ENCODE measurements at places on chromosomes 1 and 21.

GRCh38 chr1:92820024-92820423 is 11.8 kb upstream of the RPL5 start:
- no peak for DNase-seq

DNA sequence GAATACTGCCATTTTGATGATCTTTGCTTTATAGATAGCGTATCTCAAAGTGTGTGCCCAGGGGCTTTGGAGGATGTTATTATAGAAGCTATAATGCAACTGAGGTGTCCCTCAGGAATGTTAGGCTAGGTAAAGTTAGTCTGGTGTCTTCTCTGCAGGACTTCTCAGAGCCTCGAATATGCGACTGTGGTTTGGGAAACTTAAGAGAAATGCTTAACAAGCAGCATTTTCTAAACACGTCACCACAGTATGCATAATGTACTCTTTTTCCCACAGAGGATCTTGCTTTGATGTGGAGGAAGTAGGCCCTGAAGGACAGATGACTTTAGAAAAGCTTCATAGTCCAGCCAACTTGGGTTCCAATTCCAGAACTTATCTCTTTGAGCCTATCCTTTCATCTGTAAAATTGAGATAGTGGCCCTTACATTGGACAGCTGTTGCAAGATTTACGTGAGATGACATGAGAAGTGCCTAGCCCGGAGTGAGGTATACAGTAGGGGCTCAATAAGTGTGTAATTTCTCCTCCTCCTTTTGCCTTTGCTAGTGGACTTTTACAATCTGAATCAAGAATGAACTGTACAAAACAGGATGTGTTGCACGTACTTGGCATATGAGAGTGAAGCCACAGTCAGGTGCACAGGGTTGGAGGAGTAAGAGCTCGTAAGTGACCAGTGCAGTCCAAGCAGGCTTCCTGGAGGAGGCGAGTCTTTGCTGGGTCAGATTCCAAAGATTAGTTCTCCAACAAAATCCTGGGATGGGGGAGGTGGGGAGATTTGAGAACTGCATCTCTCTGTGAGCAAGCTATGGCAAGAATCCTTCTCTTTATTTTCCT is 29.7 kb upstream of the TRABD2B start:
- DNase-seq: no peak

DNA sequence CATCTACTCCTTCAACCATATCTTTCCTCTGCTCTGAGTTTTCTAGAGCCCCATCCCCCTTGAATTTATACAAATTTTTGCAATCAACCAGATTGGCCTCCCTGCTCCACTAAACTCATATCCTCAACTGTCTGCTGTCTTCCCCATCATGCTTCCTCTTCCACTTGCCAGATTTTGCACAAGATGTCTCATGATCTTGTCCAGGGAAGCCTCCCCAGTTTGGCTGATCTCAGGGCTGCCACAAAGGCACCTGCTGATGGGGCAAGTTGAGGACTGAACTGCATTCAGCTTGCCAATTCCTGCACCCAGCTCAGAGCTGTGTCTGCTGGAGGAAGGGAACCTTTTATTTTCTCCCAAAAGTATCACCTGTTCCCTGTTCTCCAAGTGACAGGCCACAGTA is 3.9 kb upstream of the KCNJ9 start:
- no peak for DNase-seq

- DNase-seq: no peak
Observed at GRCh38 chr1:89429062-89429461, 65.2 kb downstream of the GBP6 start.

- DNase-seq: no peak
Observed at GRCh38 chr1:67723620-67724019, 38.6 kb downstream of the GADD45A start.

DNA sequence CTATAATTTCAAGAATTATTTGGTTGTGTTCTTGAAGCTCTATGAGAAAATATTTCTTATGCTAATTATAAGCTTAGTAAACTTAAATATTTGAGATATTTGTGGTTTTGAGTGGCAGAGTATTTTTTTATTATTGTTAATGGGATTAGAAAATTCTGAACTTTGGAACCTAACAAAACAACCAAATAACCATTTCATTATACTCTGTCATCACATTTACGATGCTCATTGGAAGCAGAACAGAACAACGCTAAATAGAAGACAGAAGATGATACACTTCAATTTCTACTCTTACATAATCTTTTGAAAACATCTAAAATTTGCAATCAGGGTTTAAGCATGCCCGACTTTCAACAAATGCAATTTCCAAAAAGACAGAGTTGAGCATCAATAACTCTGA is 270.2 kb downstream of the PTPRC start:
- DNase-seq: no peak

DNA sequence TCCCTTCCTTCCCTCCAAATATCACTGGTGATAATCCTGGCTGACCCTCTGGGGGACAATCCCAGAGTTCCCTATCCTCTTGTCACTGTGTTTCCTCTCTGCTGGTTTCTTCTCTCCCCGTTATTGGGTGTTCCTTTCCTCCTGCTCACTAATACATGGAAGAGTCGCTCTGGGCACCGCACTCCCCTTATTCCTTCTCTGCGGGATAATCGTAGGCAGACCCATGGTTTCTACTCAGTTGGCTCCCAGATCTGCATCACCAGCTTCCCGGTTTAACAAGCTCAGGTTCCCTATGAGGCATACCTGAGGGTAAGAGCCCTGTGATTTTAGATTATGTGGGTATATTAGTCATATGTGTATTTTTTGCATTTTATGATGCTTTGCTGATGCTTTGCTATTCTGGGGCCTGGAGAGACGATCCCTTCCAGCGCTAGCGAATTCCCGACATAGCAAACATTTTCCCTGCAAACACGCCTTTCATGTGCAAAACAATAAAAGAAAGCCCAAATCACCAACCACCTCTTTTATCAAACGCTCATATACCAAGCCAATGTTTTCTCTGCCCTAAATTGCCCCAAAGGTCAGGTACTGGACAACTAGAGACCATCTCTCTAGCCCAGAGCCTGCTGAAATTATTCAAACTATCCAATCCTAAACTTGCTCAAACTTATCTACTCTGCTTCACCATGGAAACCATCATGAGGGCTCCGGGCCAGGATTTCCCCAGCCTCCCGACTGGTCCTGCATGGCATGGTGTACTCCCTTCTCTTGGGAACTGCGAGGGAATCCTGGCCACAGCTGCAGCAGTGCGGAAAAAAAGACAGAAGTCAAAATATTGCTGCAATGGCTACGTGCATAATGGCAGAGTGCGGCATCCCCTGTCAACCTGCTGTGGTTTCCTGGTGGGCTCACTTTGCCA is 84.2 kb downstream of the PCP4 start:
- no peak for DNase-seq

DNA sequence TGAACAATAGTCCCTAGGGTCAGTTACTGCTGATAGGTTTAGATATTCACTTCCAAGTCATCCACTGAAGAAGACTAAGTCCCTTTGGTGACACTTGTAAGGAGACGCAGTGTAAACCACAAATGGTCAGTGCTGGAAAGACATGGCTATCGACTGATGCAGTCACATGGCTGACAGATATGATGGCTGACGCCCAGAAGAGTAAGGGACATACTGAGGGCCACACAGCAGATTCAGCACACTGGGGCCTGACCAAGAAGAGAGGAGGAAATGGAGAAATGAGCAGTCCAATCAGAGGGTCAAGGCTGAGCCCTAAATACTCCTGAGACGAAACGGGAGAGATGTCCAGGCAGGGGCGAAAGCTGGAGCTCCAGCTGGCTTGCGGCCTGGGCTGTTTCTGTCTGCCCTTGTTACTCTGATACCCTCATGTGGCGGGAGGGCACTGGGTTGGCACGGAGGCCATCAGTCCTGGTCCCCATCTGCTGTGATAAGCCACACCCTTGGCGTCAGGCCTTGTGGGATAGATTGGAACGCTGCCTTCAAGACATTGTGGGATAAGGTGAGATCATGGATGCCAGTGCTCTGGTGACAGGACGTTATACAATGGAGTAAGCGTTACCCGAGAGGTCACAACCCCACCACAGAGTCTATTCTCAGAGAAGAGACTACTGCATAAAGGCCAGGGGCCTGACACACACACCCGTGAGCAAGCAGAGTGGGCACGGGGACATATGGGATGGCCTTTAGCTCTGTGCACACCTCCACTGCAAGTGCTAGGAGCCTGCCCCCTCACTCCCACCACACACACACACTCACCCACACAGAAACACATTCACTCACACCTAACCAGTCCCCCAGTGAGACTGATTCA is 158.4 kb downstream of the TRABD2B start:
- DNase-seq: no peak

DNA sequence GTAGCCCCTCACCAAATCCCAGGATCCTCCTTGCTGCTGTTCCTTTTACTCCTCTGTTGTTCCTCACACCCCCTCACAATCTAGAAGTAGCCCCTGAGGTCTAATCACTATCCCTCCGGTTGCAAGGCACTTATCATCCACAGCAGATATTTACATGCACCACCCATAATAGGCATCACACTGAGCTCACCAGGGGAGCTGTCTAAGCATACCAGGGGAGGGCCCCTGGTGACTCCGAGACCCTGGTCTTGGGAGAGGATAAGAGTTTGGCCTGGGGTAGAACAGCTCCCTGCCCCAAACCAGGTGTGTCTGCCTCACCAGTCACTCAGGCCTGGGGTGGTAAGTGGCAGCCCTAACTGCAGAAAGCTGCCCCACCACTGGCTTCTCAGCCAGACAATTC is 37.3 kb upstream of the ZC3H12A start:
- DNase-seq: no peak

DNA sequence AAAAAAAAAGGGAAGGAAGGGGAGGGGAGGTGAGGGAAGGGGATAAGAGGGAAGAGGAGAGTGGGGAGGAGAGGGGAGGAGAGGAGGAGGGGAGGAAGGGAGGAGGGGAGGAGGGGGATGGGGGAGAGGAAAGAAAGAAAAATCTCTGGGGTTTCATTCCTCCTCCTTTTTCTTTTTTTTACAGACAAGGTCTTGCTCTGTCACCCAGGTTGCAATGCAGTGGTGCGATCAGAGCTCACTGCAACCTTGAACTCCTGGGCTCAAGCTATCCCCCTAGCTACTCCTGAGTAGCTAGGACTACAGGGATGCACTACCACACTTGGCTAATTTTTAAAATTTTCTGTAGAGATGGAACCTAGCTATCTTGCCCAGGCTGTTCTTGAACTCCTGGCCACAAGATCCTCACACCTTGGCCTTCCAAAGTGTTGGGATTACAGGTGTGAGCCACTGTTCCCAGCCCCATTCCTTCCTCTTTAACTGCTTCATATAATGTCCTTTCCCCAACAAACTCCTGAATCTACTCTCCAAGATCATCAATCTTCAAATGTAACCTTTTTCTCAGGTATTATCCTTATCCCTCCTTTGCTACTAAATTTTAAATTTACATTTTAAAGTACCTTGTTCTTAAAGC is 23.2 kb downstream of the GON4L start:
- DNase-seq: no peak

DNA sequence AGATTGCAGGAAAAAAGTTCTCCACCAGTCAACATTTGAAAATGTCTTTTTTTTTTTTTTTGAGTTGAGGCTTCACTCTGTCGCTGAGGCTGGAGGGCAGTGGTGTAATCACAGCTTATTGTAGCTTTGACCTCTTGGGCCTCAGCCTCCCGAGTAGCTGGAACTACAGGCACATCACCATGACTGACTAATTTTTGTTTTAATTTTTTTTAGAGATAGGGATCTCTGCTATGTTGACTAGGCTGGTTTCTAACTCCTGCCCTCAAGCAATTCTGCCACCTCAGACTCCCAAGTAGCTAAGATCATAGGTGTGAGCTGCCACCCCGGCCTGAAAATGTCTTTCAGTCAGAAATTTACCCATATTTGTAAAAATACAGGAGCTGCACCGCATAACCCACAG is 30.6 kb upstream of the USP24 start:
- no peak for DNase-seq

DNA sequence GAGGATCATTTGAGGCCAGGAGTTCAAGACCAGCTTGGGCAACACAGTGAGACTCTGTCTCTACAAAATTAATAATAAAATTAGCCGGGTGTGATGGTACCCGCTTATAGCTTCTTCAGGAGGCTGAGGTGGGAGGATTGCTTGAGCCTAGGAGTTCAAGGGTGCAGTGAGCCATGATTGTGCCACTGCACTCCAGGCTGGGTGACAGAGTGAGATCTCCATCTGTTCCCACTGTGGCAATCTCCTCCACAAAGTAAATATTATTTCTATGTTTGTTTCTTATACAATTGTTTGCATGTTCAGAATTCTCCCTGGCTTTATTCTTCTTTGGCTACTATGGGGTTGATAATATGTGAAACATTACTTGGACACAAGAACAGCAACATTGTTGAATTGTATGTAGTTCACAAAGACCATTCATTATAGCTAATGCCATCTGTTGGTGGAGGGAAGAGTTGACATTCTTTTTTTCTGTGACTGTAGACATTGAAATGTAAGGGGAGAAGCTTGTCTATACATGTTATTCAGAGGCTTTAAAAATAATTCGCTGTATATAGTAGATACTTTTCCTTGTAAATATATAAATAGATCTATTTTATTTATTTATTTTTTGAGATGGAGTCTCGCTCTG is 47.8 kb upstream of the SRSF10 start:
- DNase-seq: no peak

GRCh38 chr1:87735750-87736149 is 407.1 kb downstream of the LMO4 start:
- DNase-seq: no peak

DNA sequence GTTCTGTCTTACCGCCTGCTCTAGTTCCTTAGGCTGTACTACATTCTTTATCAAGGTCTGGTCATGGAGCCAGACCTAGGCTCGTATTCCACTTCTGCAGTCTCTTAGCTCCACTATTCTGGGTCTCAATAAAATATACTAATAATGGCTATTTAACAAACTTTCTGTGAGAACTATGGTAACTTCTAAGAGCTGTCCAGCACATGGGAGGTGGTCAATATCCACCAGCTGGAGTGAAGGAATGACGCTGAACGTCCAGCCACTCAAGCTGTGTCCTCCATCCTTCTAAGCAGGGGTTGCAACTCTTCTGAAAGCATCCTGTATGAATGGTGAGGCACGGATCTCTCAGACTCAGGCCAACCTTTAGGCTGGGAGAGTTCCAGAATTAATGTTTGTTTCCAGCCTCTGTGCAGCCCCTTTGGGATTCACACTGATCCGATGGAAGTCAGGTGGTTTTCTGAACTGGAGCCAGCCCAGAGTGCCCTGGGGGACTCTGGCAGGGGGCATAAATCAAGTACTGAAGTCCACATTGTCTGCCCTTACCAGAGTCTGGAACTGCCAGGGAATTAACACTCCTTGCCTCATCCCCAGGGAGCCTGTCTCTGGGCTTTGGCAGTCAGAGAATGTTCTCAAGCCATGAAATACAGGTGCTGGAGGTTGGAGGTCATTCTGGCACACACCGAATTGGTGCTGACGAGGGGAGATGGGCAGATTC is 57.4 kb downstream of the BRINP2 start:
- DNase-seq: no peak

DNA sequence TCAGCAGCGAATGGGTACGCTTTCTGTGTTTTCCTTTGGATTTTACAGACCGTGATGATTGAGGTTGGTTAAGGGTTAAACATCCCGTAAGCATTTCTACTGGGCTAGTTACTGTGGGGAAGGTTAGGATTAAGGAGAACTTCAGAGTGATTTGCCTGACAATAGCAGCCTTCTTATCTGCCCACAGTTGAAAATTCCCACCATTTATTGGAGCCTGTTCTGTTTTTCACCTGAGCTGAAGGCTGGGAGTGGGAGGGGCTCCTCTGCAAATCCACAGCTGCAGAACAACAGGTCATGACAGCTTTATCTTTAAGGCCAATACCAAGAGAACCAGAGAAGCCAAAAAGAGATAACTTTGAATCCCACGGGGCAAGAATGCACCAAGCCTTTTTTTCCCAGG is 168.6 kb downstream of the KAZN start:
- DNase-seq: no peak

- DNase-seq: no peak
Observed at GRCh38 chr1:79006564-79006963, at the start of gene ADGRL4. Gene ADGRL4 (minus strand): TSS chr1:79006730. CDS start chr1:79006654, 76 bp downstream.
